ENCODE measurements at places on chromosomes 2 and 18.

- no peak for DNase-seq
These were observed 8.8 kb downstream of the PRLH start for GRCh38 chr2:237574894-237575868.

DNA sequence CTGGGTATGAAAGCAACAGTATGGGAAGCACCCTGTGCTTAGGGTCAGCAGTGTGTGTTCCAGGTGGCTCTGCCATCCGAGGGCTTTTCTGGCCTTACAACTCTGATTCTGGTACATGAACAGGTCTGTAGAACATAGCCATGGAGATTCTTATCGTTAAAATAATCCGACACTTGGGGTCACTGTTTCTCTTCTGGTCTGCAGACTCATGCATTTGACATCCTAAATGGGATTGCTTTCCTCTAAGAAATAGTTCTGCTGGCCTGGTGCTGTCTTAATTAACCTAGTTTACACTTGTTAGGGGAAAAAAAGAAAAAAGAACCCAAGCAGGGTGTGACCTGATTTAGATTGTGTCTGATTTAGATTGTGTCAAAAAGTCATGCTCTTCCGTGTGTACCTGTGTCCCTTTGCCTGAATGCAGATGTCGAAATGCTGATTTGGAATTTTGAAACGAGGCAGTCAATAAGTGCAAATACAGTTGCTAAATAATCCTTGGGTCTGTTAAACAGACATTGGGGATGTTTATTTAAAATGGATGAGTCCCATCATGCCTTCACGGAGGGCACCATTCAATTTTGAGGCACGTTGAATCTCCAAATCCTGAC lies 59.6 kb downstream of the TRPM8 start:
- peak; percentile 27 for DNase-seq

GRCh38 chr18:73741946-73742345 lies 405.7 kb downstream of the FBXO15 start:
- no peak for DNase-seq

- DNase-seq, result no peak
These were observed 382.5 kb downstream of the NYAP2 start for GRCh38 chr2:225781991-225782390.

DNA sequence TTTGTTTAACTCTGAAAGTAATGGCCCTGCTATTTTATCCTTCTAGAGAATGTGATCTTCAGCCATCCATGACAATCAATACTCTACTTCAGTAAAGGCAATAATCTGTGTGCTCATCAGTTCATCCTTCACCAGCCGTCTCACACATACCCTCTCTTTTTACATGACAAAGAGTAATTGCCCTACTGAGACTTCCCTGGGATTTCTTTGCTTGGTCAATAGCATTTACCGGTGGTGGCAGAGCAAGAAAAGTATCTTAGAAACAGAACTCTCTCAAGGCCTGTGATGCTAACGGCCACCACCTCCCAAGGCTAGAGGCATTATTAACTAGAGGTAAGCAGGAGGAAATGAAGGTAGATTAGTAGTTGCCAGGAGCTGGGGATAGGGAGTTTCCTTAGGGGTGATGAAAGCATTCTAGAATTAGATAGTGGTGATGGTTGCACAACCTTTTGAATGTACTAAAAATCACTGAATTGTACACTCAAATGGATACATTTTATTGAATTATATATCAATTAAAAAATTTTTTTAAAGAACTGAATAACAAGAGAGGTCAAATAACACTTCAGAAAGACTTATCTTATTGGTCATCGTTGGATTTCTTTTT lies 57.9 kb upstream of the EPC2 start:
- no peak for DNase-seq

GRCh38 chr18:79896738-79897137 lies 54.7 kb downstream of the SLC66A2 start:
- DNase-seq, result peak; percentile 4

GRCh38 chr2:192184349-192184748 lies 10.4 kb downstream of the TMEFF2 start:
- no peak for DNase-seq

- peak; percentile 84 for DNase-seq
These were observed 455 bp upstream of the TLK1 start for GRCh38 chr2:171160956-171161740.

GRCh38 chr2:65922794-65923193 lies 490.4 kb upstream of the SPRED2 start:
- peak; percentile 87 for DNase-seq

DNA sequence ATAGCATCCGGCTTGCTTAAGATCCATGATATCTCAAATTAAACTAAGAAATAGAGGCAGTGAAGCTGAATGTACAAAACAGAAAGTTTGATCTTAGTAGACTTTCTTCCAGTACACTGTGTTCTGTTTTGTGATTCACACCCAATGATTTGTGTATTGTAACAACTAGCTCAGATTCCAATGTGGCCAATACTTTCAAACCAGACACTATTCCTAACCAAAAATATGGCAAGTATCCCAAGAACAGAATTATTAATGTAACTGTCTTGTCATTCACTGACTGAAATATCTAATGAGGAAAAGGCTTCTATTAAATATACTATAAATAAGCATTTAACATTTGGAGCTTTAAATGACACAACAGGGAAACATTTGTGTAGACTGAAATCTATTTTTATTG lies 299.1 kb downstream of the NRXN1 start:
- no peak for DNase-seq

DNA sequence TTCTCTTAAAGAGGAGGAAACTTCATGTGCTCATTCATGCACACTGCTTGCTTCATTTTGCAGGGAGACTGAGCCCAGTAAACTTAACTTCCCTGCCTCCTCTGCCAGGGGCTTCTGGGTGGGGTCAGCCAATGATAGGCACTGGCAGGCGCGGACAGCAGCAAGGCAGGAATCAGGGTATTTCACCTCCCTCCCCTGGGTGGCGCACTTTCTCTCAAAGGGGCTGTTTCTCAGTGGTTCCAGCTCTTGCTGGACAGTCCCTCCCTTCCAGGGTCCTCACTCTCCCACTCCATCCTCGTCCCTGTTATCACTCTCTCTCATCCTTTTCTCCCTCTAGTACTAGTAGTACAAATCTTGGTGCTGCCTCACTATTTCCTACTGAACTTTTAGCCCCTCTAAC lies 320.5 kb upstream of the ZNF521 start:
- DNase-seq, result peak; percentile 28

GRCh38 chr2:133484784-133485183 lies 83.5 kb downstream of the NCKAP5 start:
- no peak for DNase-seq

DNA sequence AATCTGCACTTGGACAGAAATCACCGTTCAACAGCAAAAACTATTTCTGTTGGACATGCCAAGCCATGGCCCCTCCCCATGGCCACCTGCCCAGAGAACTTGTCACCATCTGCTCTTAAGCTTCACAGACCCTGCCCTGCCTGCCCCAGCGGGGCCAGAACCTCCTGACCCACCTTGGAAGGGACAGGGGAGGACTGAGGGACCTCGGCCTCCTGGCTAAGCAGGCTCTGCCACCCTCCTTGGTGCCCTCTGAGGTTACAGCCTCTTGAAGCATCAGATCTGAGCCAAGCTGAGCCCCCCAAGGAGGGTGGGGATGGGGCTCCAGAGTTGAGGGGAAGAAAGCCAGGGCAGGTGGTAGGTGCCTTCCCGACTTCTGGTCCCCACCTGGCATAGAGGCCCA lies 6.5 kb downstream of the TEX261 start:
- no peak for DNase-seq

- peak; percentile 93 for DNase-seq
These were observed 836 bp downstream of the ANKRD12 start for GRCh38 chr18:9137168-9138066.

DNA sequence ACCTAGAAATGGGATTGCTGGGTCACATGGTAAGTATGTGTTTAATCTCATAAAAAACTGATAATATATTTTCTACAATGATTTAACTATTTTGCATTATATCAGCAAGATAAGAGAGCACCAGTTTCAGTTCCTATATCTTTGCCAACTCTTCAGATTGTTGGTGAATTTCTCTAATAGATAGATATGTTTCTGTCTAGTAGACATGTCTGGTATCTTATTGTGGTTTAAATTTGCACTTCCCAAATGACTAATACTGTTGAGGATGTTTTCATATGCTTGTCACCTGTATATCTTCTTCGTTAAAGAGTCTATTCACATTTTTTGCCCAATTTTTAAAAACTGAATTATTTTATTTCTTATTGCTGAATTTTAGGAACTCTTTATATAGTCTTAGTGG lies 113.8 kb upstream of the UXS1 start:
- no peak for DNase-seq

- no peak for DNase-seq
These were observed 47.8 kb upstream of the GPR75 start for GRCh38 chr2:53907582-53907981.

GRCh38 chr2:6577960-6578359 lies 287.7 kb downstream of the CMPK2 start:
- no peak for DNase-seq

DNA sequence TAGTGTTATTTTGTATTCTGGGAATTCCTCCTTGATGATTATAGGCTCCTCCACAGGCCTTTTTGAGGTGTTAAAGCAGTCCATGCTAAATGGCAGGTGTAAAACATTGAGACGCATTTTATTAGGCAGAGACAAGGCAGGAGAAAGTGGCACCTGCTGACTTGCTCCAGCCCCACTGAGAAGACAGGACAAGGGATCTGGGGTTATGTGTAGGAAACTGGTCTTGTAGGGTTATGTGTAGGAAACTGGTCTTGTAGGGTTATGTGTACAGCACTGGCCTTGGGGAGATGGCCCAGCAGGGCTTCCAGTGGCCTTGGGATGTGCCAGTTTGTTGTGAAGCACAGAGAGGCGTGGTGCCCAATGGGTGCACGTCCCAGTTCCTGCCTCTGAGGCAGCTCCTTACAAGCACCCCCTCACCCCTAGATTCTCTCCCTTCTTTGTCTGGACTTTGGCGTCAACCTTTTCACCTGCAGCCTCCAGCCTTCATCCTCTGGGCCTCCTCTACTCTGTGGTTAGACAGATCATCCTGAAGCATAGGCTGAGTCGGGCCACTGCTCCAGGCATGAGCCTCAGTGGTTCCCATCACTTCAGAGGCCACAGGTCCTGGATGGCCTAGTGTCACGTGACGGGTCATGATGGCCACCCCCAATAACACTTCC lies 921 bp upstream of the FABP1 start:
- no peak for DNase-seq

- DNase-seq, result no peak
These were observed 14.6 kb upstream of the LAPTM4A start for GRCh38 chr2:20065885-20066602.

DNA sequence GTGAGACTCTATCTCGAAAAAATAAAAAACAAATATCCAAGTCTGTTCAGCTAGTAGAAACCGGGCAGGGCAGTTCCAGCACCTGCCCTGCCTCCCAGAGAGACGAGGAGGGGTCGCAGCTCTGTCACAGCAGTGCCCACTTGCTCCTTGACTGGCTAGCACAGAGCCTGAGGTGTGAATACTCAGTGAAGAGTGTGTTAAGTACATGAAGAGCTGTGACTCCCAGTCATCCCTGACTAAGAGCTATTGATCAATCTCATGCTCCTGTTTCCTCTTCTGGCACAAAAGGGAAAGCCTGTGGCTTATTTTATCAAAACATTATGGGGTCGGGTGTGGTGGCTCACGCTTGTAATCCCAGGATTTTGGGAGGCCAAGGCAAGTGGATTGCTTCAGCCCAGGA lies 83.0 kb upstream of the FZD7 start:
- DNase-seq, result no peak

GRCh38 chr2:233399306-233400225 lies 45.3 kb downstream of the DGKD start:
- DNase-seq, result no peak

DNA sequence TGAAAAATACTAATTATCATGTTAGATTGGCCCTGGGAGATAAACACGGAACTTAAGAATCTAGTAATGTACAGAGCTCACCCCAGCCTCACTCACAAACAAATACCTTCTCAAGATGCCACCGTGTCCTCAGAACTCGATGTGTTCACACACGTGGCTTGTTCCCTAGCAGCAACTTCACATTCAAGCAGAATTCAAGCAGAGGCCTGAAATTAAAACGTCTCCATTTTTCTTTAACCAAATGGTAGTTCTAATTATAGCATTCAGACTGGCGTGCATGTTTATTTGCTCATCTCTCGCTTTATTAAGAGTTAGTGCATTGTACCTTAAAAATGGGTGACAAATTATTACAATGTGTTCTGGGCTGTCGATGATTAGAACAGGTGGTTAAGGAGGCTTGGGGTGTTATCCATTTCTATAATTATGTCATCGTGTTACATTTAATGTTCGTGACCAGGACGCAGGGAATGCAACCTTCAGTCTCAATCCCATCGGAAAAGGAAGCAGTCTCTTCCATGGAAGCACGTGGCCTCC lies 57.3 kb upstream of the SLC66A3 start:
- no peak for DNase-seq

DNA sequence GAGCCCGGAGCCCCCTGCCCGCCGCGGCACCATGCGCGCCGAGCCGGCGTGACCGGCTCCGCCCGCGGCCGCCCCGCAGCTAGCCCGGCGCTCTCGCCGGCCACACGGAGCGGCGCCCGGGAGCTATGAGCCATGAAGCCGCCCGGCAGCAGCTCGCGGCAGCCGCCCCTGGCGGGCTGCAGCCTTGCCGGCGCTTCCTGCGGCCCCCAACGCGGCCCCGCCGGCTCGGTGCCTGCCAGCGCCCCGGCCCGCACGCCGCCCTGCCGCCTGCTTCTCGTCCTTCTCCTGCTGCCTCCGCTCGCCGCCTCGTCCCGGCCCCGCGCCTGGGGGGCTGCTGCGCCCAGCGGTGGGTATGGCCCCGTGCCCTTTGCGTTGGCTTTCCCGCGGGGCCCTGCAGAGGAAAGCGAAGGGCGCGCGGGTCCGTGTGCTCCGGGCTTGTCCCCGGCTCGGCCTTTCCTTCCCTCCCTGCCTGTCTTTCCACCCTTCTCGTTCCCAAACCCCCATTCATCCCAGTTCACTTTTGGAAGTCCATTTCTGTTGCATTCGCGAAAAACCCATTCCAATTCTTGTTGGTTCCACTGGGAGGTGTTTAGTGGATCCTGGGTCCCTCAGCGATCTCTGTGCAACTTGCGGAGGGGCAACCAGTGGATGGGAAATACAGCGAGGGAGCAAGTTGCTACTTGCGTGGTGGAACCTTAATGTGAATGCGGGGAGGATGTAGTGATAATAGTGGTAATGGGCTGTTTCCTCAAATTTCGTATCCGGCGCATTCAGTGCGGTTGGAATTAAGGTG lies 599 bp downstream of the ADAM23 start:
- DNase-seq, result no peak

All from OCI-M1 (cell line).